ENCODE measurements at places on chromosomes 5 and 9.

- DNase-seq, result no peak
- H3K27ac ChIP-seq, result no peak overlapping the region
- peaks cover 18% of the 10 kb centered on the region for H3K4me1 ChIP-seq
- no peak overlapping the region for H3K4me3 ChIP-seq
Observed at GRCh38 chr9:130191068-130191748, 19.0 kb downstream of the NCS1 start.

GRCh38 chr5:154761046-154761736 is 6.0 kb downstream of the LARP1 start:
- no peak for DNase-seq
- no peaks in the 10 kb centered on the region for H3K27me3 ChIP-seq
- H3K36me3 ChIP-seq, result peaks cover 3% of the 10 kb centered on the region
- no peak overlapping the region for H3K4me3 ChIP-seq
- H3K4me1 ChIP-seq, result peaks cover 56% of the 10 kb centered on the region

DNA sequence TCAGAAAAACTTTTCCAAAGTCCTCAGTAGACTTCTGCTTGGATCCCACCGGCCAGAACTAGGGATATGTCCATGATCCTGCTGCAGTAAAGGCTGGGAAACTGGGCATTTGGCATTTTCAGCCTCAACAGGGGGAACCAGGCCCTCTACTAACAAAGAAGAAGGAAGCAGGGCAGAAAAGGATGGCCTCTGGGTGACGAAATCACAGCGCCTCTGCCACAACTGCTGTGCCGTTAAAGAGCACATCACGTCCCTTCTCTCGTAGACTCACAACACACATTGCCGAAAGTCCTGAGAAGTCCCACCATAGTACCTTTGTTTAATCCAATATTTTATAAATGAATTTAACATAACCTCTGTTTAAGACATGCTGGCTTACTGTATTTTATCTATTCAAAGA is 10.4 kb upstream of the AFAP1L1 start:
- no peak overlapping the region for H3K4me3 ChIP-seq
- no peak for DNase-seq
- H3K27me3 ChIP-seq, result no peaks in the 10 kb centered on the region
- H3K36me3 ChIP-seq, result no peaks in the 10 kb centered on the region
- no peaks in the 10 kb centered on the region for H3K4me1 ChIP-seq
- no peak overlapping the region for H3K27ac ChIP-seq

DNA sequence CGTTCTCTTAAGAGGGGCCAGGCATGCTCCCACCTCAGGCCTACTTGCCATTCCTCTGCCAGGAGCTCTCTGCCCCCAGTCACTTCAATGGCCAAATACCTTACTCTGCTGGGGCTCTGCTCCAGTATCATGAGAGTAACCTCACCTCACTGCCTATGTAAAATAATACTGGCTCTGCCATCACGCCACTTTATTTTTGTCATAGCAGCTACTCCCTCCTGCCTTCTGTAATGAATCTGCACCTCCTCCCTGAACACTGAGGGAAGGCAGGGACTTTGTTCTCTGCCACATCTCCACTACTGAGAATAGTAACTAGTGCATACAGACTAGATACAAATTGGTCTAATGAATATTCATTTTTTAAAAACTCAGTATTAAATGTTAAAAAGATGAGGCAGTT is 33.8 kb downstream of the MACROH2A1 start:
- H3K27me3 ChIP-seq, result no peaks in the 10 kb centered on the region
- H3K4me3 ChIP-seq, result no peak overlapping the region
- H3K36me3 ChIP-seq, result peaks cover 30% of the 10 kb centered on the region
- H3K4me1 ChIP-seq, result no peaks in the 10 kb centered on the region

DNA sequence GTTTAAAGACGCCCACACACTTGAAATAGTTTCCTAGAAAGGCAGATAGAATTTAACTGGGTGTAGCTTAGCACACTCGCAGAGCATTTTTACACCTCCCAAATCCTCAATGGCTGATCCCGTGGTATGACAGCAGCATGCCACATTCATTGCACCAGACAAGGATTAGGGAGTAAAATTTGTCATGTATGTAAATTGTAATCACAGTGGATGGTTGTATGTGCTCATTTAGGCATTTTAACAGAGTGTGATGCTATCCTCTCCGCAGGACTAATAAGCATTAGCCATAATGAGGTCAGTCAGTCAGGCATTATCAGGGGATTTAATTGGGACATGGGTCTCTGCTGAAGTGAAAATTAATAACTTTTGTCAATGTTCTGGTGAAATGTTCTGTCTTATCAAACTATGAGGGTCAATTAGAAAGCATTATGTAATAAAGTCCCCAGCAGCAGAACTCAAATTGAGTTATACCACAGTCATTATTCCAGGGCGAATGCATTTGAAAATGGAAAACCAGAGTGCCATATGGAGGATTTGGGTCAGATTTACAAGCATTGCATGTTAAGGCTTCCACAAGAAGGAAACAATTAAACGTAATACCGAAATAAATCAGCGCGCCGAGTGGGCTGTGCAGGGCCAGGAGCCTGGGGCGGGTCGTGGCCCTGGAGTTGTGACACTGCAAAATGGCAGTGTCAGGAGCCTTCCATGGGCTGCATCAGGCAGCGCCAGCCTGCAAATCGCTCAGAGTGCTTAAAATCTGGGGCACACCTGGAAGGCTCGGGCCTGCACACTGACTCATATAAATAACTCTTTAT is 602.2 kb downstream of the BNC2 start:
- no peak overlapping the region for H3K27ac ChIP-seq
- no peaks in the 10 kb centered on the region for H3K27me3 ChIP-seq
- H3K4me3 ChIP-seq, result no peak overlapping the region

DNA sequence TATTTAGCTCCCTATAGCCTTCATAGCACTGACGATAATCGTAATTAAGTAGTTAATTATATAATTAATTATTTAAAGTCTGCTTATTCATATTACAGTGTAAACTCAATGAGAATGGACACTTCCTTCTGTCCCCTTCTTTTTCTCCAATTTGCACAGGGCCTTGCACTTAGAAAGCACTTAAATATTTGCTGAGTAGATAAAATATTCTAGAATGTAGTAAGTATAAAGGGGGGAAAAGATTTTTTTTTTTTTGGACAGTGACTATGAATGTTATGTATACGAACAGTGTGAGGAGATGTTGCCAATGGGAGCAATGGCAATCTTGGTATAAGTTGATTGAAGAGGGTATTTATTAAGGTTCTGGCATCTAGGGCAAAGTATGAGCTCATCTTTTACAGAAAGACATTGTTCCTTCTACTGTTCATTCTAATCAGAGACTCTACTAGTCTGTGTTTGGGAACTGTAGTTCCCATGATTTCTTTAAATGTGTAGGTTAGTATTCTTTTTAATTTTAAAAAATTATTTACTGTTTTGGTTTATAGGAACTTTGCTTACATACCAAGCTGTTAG is 49.4 kb downstream of the YTHDC2 start:
- no peak overlapping the region for H3K4me3 ChIP-seq
- H3K36me3 ChIP-seq, result peaks cover 16% of the 10 kb centered on the region
- DNase-seq, result no peak
- no peaks in the 10 kb centered on the region for H3K27me3 ChIP-seq
- no peaks in the 10 kb centered on the region for H3K4me1 ChIP-seq

GRCh38 chr9:71987471-71988371 is 72.7 kb downstream of the C9orf57 start:
- no peak overlapping the region for H3K4me3 ChIP-seq
- peaks cover 16% of the 10 kb centered on the region for H3K4me1 ChIP-seq
- peak overlapping the region; percentile 87 for H3K27ac ChIP-seq
- no peaks in the 10 kb centered on the region for H3K36me3 ChIP-seq
- DNase-seq, result no peak

Measured in Panc1 (cell line).